ENCODE measurements at places on chromosomes 1 and 21. TPM values are rescaled to one million over a fixed set of nuclear protein-coding genes. Genes with fewer than 3 reads are reported as not detected.

The HFM1 gene
- total RNA-seq: 8.5 TPM

The SAMD13 gene
- 0.62 TPM for total RNA-seq

The ZBTB8B gene
- total RNA-seq: 0.02 TPM

DNA sequence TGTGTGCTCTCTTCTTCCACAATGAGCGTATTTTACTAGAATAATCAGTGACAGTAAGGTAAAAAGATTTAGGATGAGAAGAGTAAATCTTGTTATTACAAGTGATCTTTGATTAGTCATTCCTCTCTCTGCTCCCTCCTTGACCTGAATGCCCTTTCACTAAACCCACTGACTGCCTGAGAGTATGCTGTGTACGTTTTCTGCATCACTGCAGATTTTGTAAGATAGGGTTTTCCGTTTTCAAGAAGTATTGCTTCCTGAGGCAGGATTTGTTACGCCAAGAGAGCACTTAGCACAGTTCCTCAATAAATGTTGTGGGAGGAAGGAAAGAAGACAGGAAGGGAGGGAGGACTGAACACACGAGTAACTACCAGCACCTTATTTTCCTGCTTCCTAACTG, 7.7 kb upstream of the LAMB3 start:
- no peaks in the 10 kb centered on the region for H3K36me3 ChIP-seq
- H3K27ac ChIP-seq: no peak overlapping the region

- H3K36me3 ChIP-seq: no peaks in the 10 kb centered on the region
- peak; percentile 23 for DNase-seq
- H3K4me1 ChIP-seq: peaks cover 10% of the 10 kb centered on the region
- no peak overlapping the region for H3K4me3 ChIP-seq
These were observed 16.7 kb upstream of the WASF2 start for GRCh38 chr1:27506703-27507102.

DNA sequence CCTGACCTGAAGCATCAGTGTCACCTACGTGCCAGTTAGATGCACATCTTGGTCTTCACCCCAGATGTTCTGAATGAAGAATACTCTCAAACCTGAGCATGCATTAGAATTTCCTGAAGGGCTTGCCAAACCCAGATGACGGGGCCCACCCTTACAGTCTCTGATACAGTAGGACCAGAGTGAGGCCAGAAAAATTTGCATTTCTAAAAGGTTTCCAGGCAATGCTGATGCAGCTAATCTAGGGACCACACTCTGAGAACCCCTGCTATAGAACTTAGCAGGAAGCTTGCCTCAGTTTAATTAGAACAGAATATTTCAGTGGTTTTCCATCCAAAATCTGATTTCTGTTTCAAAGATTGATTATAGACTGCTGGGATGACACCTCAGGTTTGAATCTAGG, 9.9 kb upstream of the CTBS start:
- H3K4me1 ChIP-seq: no peaks in the 10 kb centered on the region
- H3K27ac ChIP-seq: no peak overlapping the region
- H3K4me3 ChIP-seq: no peak overlapping the region
- no peak for DNase-seq

DNA sequence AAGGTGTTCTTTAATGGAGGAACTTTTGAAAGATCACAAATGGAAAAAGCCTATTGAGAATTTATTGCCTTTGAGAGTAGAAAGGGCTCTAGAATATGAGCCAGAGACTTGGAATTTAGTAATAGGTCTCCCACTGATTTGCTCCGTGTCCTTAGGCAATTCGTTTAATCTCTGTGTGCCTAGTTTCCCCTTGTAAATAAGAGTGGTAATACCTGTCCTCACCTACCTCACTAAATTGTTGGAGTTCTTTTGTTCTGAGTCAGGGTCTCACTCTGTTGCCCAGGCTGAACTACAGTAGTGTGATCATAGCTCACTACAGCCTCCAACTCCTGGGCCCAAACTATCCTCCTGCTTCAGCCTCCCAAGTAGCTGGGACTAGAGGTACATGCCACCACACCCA, 15.0 kb upstream of the TEKT2 start:
- H3K27me3 ChIP-seq: no peaks in the 10 kb centered on the region
- no peak overlapping the region for H3K4me3 ChIP-seq
- DNase-seq: no peak
- no peaks in the 10 kb centered on the region for H3K36me3 ChIP-seq

- no peak overlapping the region for H3K27ac ChIP-seq
- H3K36me3 ChIP-seq: no peaks in the 10 kb centered on the region
- DNase-seq: no peak
- H3K27me3 ChIP-seq: no peaks in the 10 kb centered on the region
These were observed 62.2 kb downstream of the ELK4 start for GRCh38 chr1:205569411-205570172.

DNA sequence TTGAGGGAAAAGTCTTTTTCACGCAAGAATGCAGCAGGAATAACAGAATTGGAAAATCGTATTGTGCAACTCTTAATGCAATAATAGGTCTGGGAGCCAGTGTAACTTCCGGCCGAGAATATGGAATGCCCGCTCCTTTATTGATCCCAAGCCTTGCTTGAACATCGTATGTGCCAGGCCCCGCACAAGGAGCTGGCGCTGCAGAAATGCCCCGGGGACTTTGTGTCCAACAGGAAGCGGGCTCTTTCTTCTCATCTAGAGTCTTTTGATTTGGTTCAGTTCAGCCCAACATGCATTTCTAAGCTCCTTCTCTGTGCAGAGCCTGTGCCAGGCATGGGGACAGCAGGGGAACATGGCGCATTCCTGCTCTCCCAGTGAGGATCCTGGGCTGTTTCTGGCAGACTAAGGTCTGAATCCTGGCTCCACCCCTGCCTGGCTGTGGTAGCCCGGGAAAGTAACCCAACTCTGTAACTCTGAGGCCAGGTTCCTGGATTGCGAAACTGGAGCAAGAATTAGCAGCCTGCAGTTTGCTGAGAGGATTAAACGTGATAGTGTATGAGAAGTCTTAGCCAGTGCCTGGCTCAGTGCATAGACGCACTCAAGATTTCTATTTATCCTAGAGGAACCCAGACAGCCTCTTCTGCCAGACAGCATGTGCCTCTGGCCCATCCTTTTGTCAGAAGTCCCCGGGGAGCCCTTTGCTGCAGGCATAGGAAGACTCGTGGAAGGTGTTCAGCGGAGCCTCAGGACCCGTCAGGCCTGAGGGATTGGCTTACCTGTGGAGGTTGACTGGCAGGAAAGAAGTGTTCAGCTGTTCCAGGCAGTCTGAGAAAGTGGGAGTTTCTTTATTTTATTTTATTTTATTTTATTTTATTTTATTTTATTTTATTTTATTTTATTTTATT, 987 bp upstream of the CDCP2 start:
- H3K27me3 ChIP-seq: no peaks in the 10 kb centered on the region
- H3K4me3 ChIP-seq: no peak overlapping the region
- DNase-seq: peak; percentile 74
- no peaks in the 10 kb centered on the region for H3K4me1 ChIP-seq
- H3K36me3 ChIP-seq: no peaks in the 10 kb centered on the region
- H3K27ac ChIP-seq: no peak overlapping the region

DNA sequence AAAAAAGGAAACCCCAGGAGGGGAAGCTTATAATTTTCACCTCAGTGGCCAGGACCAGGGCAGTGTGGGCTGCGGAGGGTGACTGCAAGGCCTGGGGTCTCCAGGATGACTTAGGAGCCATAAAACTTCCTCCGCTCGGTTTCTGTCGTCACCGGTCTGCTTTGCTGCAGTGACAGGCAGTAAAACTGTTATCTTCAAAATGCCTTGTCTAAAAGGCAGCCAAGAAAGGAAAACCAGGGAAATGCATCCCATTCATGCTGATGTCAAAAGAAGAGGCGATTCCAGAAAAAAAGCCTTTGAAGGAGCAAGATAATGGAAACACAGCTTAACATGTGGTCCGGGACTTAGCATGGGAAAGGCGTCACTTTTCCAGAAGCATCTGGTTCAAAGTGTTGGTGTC, 42.0 kb downstream of the COL6A1 start:
- peaks cover 21% of the 10 kb centered on the region for H3K4me1 ChIP-seq
- no peaks in the 10 kb centered on the region for H3K27me3 ChIP-seq
- no peak overlapping the region for H3K4me3 ChIP-seq
- H3K27ac ChIP-seq: peak overlapping the region; percentile 44
- no peak for DNase-seq
